ENCODE measurements at places on chromosomes 16 and 17.
A peak's percentile ranks its signal among the peaks of the same experiment; 100 is the strongest.

- no peak for DNase-seq
Observed at GRCh38 chr17:329784-330420, 22.7 kb downstream of the RPH3AL start.

GRCh38 chr16:30076276-30076791 lies 540 bp downstream of the PPP4C start:
- no peak for DNase-seq

- DNase-seq: peak; percentile 56
Observed at GRCh38 chr16:89909777-89910716, 8.6 kb upstream of the MC1R start.

DNA sequence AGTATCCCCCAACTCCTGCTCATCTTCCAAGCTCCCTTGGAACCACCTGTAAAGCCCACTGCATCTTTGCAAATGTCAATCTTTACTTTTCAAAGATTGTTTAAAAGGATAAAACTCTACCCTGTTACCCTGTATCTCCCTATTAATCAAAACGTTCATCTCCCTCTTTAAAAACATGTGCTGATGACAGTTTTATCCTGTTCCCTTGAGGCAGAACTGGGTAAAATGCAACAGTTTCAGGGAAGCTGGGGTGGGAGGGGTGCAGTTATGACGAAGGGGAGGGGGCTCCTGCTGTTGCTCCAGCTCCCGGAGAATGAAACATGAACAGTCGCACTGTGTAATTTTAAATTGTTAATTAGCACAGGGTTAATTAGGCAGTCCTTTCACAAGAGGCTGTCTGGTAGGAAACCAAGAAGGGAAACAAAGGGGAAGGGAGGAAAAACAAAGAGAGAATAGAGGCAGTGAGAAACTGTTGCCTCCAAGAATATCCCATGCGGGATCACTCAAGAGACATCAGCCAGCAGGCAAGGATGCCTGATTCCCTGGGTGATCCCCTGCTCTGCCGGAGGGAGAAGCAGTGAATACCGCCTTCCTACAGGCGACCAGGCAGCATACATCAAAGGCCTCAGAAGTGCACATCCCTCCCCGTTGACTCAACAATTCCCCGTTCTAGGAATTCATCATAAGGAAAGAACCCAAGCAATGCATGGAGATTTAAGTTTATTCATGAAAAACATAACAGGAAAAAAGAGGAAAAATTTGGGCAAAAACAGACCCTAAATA lies 84.2 kb downstream of the ZFHX3 start:
- no peak for DNase-seq

DNA sequence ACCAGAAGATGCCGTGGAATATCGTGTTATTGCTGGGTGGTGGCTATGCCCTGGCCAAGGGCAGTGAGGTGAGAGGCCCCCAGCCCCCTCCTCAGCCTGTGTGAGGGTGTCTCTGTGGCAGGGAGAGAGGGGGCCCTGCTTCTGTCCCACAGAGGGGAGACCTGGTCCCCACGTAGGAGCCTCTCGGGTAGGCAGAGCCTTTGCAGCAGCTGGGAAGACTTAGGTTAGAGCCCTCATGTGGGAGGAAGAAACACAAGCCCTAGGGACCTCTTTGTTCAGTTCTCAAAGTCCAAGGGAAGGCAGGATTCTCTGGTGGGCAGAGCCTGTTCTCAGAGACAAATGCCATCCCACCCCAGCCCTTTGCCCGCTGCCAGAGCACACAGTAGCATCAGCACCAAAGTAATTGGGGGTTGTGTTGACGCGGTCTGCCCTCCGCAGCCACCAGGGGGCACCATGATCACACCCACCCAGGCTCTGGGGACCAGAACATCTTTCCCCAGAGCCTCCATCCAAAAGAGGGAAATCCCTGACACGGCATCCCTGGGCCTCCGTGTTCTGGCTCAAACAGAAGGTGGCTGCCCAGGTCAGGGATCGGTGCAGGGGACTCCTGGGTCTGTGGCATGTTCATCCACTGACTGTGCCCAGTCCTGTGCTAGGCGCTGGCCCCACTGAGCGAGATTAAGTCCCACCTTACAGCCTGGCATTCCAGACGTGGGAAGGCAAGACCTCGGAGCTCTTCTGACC lies 11.5 kb upstream of the FOXN1 start:
- DNase-seq: peak; percentile 67

DNA sequence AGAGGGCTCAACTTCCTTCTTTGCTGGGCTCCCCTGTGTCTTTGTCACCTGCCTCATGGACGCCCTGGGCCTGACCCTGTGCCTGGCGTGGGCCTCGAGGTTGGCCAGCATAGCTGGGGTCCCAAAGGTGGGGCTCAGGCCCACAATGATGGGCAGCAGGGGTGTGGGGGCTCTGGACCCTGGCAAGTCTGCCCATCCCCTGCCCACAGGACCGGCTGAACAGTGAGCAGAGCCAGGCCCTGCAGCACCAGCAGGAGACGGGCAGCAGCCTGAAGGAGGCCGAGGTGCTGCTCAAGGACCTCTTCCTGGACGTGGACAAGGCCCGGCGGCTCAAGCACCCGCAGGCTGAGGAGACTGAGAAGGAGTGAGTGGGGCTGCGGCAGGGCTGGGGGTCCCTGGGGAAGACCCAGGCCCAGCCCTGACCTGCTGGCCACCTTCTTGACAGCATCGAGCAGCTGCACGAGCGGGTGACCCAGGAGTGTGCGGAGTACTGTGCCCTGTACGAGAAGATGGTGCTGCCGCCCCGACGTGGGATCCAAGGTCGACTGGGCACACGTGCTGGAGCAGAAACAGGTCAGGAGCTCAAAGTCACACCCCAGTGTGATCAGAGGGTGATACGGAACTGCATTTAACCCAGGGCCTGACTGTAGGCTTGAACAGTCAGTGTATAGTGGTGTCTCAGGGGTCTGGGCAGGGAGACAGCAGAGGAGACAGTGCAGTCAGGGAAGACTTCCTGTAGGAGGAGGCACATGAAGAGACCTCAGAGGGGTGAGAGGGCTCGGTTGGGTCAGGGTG lies 3.8 kb downstream of the EVPLL start:
- DNase-seq: no peak

GRCh38 chr17:6487251-6488007 lies 43.2 kb downstream of the PIMREG start:
- DNase-seq: no peak

DNA sequence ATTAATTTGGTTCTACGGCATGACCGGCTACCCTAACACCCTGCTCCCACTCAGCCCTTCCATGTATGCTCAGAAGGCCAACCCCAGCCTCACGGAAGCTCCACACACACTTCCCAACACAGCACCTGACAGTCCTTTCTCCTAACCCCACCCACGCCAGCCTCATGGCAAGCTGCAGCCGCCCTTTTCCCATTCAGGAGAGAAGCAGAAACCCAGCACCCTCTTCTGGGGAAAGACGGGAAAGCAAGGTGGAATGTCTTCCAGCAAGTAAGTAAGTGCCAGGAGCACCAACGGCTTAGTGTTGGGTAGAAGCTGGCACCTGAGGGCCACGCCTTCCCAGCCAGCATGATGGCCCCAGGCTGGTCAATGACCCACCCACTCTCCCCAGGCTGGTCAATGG lies 32.1 kb downstream of the ABR start:
- DNase-seq: no peak

DNA sequence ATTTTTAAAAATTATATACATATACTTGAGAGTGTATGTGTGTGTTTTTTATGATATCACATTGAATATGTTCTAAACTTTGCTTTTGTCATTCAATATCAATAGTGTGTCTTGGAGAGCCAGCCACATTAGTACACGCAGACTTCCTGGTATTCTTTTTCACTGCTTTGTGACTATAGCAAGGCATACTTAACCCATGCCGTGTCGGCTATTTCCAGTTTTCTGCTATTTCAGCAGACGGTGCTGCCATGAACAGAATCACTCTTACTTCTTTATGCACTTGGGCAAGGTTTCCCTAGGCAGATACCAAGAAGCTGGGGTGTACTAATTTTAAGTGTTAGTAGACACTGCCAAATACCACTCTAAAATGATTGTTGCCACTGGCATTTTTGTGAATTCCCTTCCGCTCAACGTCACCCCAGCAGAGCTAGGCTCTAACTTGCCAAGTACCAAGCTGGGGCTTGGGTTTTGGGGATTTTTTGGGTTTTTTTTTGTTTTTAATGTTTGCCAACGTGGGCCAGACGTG lies 134.9 kb downstream of the SOCS1 start:
- DNase-seq: no peak

- no peak for DNase-seq
Observed at GRCh38 chr17:80848449-80849102, 143.1 kb upstream of the CHMP6 start.

GRCh38 chr16:85448557-85449190 lies 164.4 kb upstream of the GSE1 start:
- peak; percentile 24 for DNase-seq
